ENCODE measurements at places on chromosomes 2 and 18.

GRCh38 chr2:101625387-101625786 lies 72.1 kb upstream of the MAP4K4 start:
- DNase-seq, result no peak

DNA sequence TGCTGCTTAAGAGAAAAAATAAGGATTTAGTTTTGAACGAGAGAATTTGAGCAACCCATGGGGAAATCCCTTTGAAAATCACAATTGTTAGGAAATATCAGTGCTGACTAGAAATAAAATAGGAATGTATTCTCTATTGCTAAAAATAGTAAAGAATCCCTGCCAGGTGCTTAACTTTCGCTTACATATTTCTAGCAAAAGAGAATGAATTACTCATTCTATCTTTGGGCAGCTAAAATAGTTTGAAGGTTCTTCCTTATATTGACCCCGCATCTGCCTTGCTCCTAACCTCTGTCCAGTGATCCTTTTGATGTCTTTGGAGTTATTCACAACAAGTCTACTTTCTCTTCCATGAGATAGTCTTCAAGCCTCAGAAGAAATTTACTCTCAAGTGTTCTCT lies 103.8 kb downstream of the PLCL1 start:
- no peak for DNase-seq

- DNase-seq, result no peak
Observed at GRCh38 chr2:23905155-23905554, 21.8 kb downstream of the ATAD2B start.

GRCh38 chr18:32998285-32998684 lies 225.5 kb upstream of the KLHL14 start:
- no peak for DNase-seq

- DNase-seq, result no peak
Observed at GRCh38 chr2:105102001-105102400, 64.1 kb downstream of the MRPS9 start.

GRCh38 chr18:11906176-11906575 lies 1.9 kb downstream of the MPPE1 start:
- no peak for DNase-seq

DNA sequence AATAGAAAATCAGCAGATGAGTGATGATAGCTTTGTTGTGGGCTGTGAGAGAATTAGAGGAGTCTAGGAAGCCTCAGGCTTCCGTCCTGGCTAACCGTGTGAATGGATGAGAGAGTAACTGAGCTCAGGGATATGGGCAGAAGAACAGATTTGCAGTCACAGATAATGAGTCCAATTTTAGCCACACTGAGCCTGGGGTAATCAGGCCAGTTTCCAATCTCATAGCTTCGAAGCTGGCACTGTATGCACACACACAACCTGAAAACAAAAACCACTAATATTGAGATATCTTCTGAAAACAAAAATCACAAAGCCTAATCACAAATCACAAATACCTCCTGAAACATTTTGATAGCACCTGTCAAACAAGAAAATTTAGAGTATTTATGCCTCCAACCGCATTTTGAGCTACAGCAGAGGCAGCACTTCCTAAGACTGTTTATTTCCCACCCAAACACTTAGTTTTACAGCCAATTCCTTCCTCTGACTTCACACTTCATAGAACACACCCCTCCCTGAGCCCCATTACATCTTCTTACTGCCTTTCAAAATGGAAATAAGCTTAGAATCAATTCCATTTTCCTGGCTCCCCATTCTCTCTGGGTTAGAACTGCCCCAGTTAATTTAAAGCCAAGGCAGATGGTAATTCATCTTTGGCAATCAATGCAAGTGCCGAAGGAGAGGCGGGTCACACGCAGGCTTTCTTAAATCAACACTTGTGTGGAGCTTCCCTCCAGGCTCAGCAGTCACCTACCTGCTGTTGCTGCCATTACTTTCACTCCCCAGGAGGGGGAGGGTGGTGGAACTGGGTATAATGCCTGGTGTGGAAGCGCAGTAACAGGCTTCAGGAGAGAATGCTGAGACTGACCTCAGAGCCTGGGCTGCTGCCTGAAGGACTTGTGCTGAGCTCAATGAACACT lies 18.9 kb downstream of the TTR start:
- DNase-seq, result no peak

GRCh38 chr2:189304360-189304759 lies 124.8 kb upstream of the COL5A2 start:
- DNase-seq, result peak; percentile 47

- DNase-seq, result no peak
Observed at GRCh38 chr18:12862874-12863482, 21.1 kb downstream of the PTPN2 start.

- no peak for DNase-seq
Observed at GRCh38 chr2:232772531-232772930, 3.8 kb downstream of the KCNJ13 start.

- DNase-seq, result no peak
Observed at GRCh38 chr2:212173331-212173730, 365.3 kb downstream of the ERBB4 start.

GRCh38 chr18:8357320-8357719 lies 251.9 kb upstream of the RAB12 start:
- no peak for DNase-seq

DNA sequence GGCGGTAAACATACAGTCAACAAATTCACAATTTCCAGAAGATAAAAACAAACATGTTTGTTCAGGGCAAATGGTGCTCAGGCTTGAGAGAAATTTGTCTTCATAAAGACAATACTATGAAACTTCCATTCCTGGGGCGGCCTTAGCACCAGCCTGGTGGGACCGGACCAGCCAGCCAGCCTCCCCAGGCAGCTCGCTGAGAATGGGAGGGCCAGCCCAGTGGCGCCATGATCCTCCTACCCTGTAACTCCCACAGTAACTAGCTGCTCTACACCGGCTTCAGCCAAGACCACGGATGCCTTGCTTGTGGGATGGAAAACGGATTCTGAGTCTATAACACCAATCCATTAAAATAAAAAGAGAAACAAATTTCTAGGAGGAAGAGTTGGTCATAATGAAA lies 24.2 kb upstream of the FHOD3 start:
- DNase-seq, result no peak

GRCh38 chr2:16215902-16216557 lies 275.7 kb downstream of the MYCN start:
- no peak for DNase-seq

DNA sequence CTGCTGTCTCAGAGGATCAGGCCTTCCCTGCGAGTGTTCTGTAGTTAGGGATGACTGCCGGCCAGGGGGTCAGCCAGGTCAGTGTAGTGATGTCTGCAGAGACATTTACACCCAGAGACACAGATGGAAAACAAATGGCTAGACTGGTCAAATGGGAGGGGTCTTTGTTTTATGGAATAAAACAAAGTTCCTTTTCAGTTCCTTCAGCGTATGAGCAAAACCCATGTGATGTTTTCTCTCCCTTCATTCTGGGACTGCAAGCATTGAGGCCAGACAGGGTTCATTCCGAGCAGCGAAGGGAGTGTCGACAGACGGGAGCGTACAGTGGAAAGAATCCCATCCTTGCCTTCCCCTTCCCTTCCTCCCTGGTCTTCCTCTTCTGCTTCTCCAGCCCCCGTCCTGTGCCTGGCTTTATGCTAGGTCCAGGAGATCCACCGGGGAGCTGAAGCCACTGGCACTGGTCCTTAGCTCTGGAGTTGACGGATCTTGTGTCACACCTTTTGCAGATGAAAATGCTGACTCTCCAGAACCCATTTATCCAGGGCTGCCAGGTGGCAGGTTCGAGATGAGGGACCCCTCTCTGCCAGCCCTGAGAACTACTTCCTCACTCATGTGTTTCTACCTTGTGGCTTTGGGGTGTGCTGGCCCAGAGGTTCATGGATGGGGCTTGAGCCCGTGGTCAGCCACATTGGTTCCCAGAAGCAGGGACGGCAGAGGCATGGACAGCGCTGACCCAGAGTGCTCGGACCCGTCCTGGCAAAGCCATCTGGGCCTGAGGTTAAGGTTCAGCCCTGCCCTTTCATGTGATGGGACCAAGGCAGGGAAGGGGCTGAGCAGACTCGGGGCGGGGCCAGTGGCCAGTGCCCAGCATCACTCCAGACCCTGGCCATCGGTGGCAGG lies 24.2 kb downstream of the ITGB1BP1 start:
- no peak for DNase-seq

- DNase-seq, result no peak
Observed at GRCh38 chr18:816088-816653, 4.1 kb upstream of the YES1 start.

- no peak for DNase-seq
Observed at GRCh38 chr2:35454966-35455638, 900.5 kb upstream of the CRIM1 start.

DNA sequence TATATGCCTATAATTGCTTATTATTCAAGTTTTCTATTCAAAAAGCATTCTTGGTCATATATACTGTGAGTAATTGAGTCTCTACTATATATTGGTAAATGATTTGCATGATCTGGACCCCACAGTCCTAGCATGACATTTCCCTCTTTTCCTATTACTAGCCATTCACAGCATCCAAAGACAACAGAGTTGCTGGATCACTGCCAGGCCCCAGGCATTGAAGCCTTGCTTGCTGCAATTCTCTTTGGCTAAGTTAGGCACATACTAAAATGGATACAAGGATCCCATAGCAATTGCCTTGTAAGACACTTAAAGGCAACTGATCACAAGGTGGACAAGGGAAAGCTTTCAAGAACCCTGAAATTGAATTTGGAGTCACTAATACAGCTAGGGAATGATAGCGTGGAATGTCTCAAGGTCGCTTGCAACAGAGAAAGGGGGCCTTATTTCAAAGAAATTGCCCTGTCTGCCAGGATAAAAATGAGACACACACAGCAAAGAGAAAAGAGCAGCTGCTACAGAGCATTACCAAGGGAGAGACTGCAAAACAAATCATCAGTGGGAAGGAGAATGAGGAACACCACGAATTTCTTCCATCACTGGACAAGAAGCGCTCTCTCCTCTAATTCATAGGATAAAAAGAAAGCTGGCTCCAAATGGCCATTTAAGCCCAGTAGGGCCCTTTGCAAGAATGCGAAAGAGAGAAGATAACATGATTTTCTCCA lies 77.1 kb upstream of the EPHA4 start:
- DNase-seq, result no peak

DNA sequence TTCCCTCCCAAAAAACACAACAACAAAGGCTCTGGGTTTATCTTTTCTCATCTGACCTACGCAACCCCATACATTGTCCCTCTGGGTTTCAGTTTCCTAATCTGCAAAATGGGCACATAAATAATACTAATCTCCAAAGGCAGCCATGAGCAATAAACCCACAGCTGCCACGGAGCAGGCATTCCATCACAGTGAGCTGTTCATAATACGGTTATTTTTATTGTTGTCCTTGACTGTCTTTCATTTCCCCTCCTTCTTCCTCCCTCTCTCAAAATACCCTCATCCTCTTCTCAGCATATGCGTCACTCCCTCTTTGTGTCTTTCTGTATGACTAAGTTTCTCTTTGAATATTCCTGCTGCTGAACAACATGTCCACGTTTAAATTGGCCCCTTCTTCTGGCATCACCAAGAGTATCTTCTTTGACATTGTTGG lies 129.8 kb upstream of the CAB39 start:
- no peak for DNase-seq

GRCh38 chr18:59733421-59733820 lies 36.2 kb upstream of the CCBE1 start:
- DNase-seq, result no peak

GRCh38 chr2:144358374-144358964 lies 161.4 kb downstream of the ZEB2 start:
- DNase-seq, result no peak

GRCh38 chr2:21220930-21221329 lies 97.2 kb downstream of the TDRD15 start:
- DNase-seq, result no peak

- DNase-seq, result no peak
Observed at GRCh38 chr2:239159476-239159911, 241.3 kb downstream of the HDAC4 start.

GRCh38 chr2:46034535-46034934 lies 262.7 kb upstream of the EPAS1 start:
- no peak for DNase-seq

GRCh38 chr2:39504790-39505335 lies 67.8 kb upstream of the MAP4K3 start:
- no peak for DNase-seq

- no peak for DNase-seq
Observed at GRCh38 chr18:59787998-59788790, 91.0 kb upstream of the CCBE1 start.

DNA sequence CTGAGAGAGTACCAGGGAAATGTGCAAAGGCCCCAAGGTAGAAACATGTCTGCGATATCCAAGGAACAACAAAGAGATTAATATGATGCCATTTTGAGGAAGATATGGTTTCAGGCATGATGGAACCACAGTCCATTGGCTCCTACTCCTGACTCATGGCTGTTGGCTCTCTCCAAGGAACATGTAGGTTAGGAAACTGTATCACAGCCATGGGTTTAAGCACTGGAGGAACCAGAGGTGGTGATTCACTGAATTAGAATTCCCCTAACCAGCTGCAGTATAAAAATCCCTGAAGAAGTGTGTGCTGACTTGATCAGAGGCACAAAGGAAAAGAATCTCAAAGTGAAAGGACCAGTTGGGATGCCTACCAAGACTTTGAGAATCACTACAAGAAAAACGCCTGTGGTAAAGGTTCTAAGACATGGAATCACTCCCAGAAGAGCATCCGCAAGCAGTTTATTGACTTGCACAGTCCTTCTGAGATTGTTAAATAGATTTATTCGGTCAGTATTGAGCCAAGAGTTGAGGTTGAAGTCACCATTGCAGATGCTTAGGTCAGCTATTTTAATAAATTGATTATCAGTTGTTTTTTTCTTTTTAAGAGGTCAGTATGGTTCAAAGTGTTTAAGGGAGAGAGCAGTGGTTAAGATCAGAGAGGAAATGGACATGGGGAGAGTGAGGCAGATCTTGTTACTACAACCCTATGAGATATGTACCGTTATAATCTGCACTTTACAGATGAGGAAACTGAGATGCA lies 110.7 kb upstream of the OTX1 start:
- no peak for DNase-seq
